Stimulated activated CD4-positive, alpha-beta T cell treated with anti-CD3 and anti-CD28 coated beads, Interleukin-2, amount 100 ng/mL, for 4 hours (primary cell): ENCODE measurements at places on chromosomes 1 and 21.

- DNase-seq = no peak
These were observed 164.3 kb downstream of the SETD4 start for GRCh38 chr21:35896060-35896459.

DNA sequence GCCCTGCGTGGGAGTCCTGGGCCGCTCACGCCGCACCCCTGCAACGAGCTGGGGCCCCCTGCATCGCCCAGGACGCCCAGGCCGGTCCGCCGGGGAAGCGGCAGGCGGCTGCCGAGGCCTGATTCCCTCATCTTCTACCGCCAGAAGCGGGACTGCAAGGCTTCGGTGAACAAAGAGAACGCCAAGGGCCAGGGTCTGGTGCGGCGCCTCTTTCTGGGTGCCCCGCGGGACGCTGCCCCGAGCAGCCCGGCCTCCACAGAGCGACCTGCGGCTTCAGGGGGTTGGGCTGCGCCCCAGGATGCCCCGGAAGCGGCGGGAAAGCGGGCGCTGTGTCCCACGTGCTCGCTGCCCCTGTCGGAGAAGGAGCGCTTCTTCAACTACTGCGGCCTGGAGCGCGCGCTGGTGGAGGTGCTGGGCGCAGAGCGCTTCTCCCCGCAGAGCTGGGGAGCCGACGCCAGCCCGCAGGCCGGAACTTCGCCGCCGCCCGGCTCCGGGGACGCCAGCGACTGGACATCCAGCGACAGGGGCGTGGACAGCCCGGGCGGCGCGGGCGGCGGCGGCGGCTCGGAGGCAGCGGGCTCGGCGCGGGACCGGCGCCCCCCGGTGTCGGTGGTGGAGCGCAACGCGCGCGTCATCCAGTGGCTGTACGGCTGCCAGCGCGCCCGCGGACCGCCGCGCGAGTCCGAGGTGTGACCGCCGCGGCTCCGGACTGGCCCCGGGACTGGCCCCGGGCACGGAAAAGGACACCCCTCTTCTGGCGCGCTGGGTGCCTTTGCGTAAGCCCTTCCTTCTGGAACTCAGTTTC lies 2.7 kb downstream of the FAM110D start:
- DNase-seq = peak; percentile 31

GRCh38 chr1:152924191-152924590 lies 15.8 kb downstream of the IVL start:
- no peak for DNase-seq

DNA sequence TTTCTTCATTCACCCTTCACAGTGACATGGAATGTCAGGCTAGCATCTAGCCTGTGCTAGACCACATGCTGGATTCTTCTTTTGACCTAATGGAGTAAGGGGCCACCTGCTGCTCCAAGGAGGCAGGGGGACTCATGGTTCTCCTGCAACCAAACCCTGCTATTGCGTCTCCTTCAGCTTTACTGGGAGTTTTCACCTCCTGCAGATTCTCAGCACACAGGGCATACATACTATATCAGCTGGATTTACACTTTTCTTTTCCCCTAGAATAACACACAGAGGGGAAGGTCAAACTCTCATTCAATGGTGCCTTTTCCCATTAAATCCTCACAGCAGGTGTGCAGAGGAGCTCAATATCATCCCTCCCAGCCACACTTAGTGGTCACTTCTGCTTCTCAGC lies 16.6 kb upstream of the AK5 start:
- no peak for DNase-seq

DNA sequence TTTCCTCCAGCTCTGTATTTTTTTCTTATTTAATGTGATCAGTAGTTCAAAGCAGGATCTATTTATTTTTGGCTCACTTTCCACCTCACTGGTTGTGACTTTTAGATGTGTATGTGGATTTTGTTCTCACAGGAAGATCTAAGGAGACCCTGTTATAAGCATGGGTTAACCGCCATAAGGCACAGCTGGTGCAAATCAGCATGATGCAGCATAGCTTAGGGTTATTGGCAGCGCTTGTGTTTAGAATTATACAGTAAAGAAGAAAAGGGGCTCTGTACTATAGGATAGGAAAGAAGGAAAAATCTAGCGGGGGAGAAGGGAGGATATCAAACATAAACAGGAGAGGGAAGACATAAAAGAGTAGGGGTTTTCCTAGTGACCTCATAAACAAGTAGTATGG lies 26.9 kb upstream of the RGL1 start:
- DNase-seq = no peak

- no peak for DNase-seq
These were observed 60.5 kb downstream of the ATP1A1 start for GRCh38 chr1:116433275-116434257.

- no peak for DNase-seq
These were observed 72.0 kb downstream of the SYT6 start for GRCh38 chr1:114081437-114082303.

GRCh38 chr1:38203441-38203840 lies 156.8 kb upstream of the POU3F1 start:
- no peak for DNase-seq

GRCh38 chr21:42276076-42276475 lies 39.1 kb downstream of the TFF3 start:
- DNase-seq = no peak
